ENCODE measurements at places on chromosomes 5 and 9.
A peak's percentile ranks its signal among the peaks of the same experiment; 100 is the strongest.

GRCh38 chr5:4387290-4387689 is 752.8 kb upstream of the ADAMTS16 start:
- no peak for DNase-seq

GRCh38 chr5:151148583-151148982 is 9.0 kb downstream of the ANXA6 start:
- DNase-seq = no peak

- DNase-seq = no peak
Measured at GRCh38 chr5:108315829-108316228, 66.1 kb downstream of the FBXL17 start.

DNA sequence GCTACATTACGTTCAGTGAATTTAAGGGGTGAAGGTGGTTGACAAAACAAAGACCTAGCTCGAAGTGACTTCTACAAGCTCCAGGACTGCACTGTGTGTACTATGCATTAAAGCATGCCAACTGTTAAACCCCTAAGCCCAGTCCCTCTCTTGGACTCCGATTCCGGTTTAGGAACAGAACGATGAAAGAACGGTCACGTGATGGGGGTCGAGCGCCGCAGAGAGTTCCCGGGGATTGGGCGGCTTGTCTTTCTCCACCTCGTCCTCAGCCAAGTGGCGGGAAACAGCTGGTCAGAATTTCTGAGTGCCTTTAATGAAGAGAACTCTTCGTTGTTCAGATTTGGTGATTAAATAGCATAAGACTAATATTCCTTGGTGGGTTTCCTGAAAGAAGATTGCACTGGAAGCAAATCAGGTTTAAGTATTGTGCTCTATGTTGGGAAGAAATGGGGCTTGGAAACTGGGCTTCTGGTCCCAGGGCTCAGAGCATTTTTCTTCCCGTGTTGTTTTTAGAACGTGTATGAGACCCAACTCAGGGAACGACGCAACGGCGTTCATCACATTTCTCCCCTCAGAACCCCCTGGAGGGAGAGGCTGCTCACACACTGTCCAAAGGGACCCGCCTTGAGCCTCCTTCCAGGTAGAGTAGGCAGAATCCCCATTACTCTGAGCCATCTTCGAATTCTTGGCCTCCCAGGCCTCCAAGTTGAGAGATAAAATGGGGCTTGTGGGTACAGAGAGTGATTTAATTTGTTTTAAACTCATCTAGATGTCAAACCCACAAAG is 25.3 kb downstream of the IRX2 start:
- DNase-seq = no peak

- DNase-seq = no peak
Measured at GRCh38 chr5:32290922-32291321, 21.8 kb downstream of the MTMR12 start.

- DNase-seq = no peak
Measured at GRCh38 chr5:124683917-124684555, 62.4 kb downstream of the ZNF608 start.

- DNase-seq = no peak
Measured at GRCh38 chr9:70352802-70353201, 61.7 kb downstream of the KLF9 start.

DNA sequence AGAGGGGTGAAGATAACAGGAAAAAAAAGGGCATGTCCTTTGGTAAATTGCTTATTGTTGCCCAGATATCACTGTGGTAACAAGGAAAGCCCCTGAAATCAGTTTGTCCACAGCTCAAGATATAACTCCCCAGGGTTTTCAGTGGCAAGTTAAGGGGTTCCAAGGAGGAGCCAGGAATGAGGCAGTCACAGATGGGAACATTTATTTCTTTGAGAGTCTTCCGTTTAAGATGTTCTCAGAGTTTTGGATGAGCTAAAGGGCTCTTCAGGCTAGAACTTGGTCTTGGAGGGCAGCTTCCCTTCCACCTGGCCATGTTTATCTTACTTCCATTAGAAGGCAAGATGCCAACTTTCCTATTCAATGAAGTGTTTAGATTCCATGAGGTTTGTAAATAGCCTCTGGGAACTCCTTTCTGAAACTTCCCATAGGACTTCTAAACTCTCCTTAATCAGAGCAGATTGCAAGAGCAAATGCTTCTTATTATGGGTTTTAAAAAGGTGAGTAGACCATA is 277.6 kb upstream of the TNC start:
- no peak for DNase-seq

- peak; percentile 67 for DNase-seq
Measured at GRCh38 chr5:98927242-98927988, 1.4 kb downstream of the CHD1 start.

All from GM13976 (cell line).